ENCODE measurements at places on chromosomes 2 and 18.
A peak's percentile ranks its signal among the peaks of the same experiment; 100 is the strongest.

DNA sequence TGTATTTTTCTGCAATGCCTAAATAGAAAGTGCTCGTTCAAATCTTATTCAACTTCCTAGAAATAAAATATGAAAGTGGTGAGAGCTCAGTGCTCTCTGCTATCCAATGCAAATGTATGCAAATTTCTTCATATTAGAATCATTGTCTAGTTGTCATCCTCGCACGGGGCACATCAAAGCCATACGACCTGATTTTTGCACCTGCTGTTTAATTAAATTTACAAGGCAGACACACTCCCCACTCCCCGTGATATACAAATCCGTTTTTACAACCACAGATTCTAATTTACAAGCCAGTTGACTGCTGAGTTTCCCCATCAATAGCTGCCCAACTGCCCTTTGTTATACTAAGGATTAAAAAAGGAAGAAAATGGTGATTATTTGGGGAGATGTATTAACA, 284.6 kb downstream of the RNF144A start:
- DNase-seq, result no peak

DNA sequence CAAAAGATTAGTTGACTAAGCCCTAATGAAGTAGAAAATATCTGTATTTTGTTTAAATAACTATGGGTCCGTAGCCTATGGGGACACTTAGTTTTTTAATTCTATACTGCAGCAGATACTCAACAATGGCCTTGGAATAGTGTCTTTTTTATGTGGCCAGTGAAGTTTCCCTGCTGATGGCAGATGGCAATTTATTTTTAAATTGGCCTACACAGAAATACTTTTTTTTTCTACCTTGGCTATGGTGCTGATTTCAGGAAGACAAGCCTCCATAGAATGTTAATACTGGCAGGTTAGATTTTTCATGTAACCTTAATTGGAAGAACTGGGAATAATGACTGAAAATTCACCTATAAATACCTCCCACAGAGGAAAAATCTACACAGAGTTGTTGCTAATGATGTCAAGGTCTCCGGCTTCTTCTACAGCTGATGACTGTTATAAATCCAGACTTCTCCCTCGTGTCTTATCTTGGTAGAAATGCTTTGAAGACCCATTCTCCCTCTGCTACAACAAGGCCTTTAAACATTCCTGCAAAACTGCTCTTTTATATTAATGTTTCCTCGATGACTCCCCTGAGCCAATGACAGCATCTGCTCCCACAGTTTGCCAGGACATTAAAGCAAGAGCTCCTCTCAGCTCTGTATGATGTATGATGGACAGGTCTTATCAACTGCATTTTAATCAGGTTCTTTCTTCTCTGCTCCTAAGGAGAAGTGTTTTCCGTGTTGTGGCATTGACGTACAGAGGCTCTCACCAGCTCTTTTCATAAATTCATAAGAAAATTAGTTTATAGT, 29.1 kb upstream of the FAM98A start:
- no peak for DNase-seq

DNA sequence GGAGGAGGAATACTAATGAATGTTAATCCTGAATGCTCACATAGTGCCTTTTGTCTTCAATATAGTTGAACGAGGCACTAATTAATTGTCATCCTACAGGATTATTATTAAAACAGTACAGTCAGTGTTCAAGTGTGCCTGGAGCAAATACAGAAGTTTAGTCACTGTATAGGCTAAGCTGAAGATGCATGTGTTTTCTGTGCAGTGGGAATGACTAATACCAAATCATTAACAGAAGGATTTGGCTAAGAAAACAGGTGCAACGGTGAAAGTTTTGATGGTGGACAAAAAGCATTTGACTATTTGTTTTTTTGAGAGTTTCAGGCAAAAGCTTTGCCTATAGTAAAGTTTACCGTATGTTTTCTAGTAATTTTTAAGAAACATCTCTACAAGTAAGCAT, 62.8 kb downstream of the DCC start:
- peak; percentile 19 for DNase-seq

DNA sequence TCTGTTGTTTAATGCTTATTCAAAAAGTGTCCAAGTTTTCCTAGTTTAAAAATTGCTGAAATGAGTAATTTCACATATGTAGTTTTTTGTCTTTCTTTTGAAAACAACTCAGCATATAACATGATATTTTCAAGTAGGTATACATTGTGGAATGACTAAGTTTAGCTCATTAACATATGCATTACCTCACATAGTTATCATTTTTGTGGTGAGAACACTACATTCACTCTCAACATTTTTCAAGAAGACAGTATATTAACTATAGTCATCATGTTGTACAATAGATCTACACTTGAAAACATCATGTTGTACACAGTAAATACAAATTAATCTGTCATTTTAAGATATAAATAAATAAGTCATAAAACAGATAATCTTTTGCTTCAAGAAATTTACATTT, 340.0 kb downstream of the CCDC85A start:
- DNase-seq, result no peak

DNA sequence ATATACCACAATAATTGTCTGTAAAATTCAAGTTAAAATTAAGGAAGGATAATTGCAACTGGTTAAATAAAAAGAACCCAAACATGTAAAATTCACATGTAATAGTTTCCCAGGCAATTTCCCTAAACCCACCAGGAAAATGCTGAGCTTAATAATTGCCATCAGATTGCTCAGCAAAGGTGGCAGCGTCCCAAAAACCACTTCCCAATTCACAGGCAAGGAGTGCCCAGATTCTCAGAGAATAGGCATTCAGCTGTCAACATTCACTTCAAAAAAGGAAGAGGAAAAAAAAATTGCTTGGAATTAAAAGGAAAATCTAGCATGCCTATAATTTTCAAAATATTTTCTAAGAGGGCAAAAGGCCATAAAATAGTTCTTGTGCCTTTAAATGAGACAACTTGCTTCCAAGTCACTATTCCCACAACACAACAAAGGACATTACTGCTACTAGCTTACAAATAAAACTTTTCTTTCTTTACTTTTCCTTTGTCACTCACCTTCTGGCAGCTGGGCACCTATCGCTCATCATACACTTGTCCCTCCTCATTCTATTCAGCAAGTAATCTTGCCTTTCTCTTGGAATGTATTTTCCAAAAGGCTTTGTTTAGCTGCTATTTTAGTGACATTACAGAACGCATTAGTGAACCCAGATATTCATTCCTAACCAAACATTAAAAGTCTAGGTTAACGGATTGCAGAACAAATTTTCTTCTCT, 15.2 kb downstream of the SRBD1 start:
- DNase-seq, result no peak

DNA sequence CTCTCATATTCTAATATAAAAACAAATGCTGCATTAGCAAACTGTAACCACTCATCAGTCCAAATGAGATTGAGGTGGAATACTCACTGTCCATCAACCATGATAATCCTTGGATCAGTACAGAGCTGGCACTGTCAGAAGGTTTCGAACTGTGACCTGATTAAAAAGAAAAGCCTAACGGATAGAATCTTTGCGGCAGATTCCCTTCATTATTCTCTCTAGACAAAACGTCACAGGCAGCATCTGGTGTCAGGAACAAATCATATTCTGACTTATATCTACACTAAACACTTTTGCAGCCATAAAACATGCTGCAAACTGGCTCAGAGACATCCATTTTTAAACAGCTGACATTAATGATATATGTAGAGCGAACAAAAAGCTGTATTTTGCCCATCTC, 677.7 kb upstream of the NXPH2 start:
- DNase-seq, result no peak

- DNase-seq, result no peak
Observed at GRCh38 chr2:42137125-42137841, 31.9 kb upstream of the EML4 start.

- peak; percentile 76 for DNase-seq
Observed at GRCh38 chr2:54878182-54878581, 154.7 kb downstream of the EML6 start.

- peak; percentile 35 for DNase-seq
Observed at GRCh38 chr2:208657468-208657867, 250.9 kb downstream of the PTH2R start.

DNA sequence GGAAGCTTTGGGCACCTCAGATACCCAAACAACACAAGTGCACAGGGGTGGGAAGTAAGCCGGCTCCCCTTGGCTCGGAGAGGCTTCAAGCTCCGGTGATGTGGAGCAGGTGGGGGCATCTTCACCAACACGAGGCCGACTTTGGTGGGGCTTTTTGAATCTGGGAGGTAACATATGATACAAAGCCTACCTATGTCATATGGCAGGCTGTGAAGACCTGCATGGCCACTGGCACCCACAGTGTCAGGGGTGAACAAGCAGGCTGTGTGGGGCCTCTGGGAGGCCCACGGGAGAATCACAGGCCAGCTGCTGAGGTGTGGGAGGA, 109.0 kb downstream of the EIPR1 start:
- no peak for DNase-seq

DNA sequence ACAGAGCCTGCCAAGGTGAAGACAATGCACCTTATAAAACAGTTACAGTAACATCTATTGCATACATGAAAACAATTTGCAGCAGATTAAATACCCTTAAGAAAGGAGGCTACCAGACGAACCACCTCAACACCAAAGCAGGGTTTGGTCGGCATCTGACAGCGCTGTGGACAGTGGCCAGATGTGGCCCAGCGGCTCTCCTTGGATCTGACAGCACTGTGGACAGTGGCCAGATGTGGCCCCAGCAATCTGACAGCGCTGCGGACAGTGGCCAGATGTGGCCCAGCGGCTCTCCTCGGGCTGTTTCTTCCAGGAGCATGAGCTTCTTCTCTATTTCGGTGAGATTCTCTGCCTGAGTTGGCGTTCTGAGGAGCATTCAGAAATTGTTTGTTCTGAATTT, 211.6 kb downstream of the ANKRD30B start:
- DNase-seq, result no peak

GRCh38 chr2:122747670-122748069, 992.2 kb downstream of the TSN start:
- DNase-seq, result no peak

DNA sequence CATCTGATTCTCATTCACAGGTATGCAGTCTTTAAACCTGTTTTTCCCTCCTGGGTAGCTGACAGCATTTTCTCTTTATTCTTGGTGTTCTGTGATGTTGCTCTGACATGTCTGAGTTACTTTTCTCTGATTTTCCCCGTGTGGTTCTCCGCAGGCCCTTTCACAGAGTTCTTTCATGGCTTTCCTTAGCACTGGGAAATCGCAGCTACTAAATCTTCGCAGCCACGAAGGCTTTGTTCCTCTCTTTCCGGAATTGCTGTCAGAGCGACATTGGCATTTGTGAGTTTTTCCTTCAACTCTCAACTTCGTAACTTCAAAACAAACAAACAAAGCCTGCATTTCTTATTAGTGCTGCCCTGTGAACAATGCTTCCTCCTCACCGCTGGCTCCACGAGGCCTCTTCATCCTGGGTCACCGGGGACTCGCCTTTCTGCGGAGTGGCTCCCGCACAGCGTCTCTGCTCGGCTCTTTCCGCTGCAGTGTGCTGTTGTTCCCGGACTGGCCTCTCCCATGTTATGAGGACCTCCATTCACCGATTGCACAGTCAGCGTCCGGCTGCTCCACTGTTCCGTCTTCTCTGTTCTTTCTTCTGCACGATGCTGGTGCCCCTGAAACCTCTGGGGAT, 16.1 kb downstream of the COLEC11 start:
- DNase-seq, result no peak

DNA sequence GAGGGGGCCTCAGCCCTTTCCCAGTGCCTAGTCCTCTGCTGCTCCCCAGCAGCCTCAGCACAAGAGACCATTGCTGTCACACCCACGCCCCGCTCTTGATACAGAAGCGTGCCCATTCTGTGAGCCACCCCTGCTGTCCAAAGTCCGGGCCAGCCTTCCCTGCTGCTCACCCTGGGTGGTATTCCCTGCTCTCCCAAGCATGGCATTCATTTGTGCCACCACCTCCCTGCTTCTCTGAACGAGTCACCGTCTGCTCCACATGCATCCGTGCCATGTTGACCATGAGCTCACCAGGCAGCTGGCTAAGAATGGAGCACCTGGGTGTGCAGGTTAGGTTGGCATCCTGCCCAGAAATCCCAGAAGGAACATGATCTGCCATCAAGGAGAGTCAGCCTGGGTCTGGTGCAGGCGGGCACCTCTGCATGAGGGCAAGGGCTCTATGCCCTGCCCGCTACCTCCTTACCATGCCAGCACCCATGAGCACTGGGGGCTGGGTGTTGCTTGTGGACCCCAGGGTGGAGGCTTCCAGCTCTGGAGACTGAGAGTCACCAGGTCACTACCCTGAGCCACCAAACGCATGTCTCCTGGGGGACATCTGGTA, 63.0 kb downstream of the TWIST2 start:
- peak; percentile 63 for DNase-seq

GRCh38 chr2:148578493-148578884, 66.1 kb upstream of the EPC2 start:
- DNase-seq, result no peak

DNA sequence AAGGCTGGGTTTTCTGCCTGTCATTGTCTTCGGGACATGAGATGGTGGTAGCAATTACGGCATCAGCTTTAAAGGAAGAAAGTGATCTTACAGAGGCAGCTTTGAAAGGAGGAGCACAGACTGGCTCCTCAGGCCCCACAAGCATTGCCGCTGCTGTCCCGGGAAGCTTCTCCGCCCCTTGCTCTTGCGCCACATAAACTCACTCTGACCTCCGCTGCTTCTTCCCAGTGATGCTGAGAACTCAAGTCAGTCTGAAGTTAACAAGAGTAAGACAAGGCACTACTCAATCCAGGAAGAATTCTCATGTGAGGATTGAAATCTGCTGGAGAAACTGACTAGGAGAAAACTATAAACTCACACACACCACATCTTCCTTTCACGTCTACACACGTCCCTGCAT, 112.4 kb upstream of the RIOK3 start:
- DNase-seq, result no peak

DNA sequence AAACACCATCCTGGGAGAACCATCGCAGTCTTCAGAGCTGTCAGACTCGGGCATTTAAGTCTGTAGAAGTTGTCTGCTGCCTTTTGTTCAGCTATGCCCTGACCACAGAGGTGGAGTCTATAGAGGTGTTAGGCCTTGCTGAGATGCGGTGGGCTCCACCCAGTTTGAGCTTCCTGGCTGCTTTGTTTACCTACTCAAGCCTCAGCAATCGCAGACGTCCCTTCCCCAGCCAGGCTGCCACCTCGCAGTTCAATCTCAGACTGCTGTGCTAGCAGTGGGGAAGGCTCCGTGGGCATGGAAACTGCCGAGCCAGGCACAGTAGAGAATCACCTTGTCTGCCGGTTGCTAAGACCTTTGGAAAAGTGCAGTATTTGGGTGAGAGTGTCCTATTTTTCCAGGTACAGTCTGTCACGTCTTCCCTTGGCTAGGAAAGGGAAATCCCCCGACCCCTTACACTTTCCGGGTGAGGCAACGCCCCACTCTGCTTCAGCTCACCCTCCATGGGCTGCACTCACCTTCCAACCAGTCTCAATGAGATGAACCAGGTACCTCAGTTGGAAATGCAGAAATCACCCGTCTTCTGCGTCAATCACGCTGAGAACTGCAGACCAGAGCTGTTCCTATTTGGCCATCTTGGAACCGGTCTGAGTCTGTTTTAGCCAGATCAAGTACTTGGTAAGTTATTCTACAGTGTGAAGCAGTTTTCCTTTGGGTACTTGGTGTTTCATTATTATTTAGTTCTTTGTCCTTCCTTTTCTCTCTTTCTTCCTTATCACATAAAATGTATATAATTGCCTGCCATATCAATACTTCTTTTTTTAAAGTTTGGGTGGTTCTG, 71.5 kb downstream of the CDC42EP3 start:
- DNase-seq, result no peak
